RPMI8226 (cell line): ENCODE measurements at places on chromosomes 13 and 19.

- no peak for DNase-seq
Measured at GRCh38 chr13:37608750-37609339, 10.3 kb upstream of the POSTN start.

GRCh38 chr19:30437869-30438268 is 65.7 kb downstream of the ZNF536 start:
- no peak for DNase-seq

DNA sequence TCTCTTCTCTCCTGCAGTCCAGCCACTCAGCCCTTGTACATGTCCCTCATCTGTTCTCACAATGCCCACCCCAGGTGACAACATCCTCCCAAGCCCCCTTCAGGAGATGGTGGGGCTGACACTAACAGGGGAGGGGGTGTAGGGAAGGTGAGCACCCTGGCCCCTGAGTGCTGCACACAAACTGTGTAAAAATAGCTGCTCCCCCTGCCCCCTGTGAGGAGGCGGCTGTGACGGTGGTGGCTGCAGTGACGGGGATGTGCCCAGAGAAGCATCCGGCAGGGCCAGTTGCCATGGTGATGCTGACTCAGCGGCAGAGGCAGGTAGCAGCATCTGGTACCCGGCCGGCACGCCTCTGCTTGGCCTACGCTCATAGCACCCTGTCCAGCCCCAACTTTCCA is 13.0 kb upstream of the JUND start:
- peak; percentile 85 for DNase-seq

GRCh38 chr13:112719016-112719415 is 29.2 kb downstream of the ATP11A start:
- no peak for DNase-seq

DNA sequence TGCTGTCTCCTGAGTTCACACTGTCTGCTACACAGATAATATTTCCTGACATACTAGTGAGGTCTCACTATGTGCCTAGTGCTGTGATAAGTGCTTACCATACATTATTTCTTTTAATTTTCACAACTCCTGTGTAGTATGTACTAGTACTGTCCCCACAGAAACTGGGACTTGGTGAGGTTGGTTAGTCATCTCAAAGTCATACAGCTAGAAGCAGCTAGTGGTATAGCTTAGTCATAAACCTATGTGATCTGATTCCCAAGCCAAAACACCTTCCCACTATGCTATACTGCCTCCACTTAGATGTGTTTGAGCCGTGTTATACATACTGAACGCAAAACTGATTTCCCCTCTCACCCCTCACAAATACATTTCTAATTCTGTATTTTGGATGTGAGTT is 10.5 kb downstream of the MTMR6 start:
- DNase-seq = no peak

DNA sequence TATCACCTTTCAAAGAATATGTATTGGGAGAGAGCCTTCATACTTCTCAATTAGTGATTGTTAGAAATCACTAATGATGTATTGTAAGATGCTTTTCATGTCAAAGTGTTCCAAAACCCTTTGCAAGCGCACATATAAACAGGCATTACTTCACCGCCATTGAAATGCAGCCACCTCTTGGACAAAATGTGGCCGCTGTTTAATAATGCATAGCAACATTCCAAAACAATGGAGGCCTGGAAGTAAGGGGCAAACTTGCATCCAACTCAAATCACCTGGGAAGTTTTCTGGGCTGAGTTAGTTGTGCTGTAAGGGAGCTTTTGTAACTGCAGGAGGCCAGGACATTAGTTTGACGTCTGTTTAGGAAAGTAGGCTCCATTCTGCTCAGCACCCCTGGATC is 438.1 kb downstream of the FGF9 start:
- DNase-seq = no peak

GRCh38 chr19:9523885-9524474 is 14.5 kb downstream of the ZNF426 start:
- DNase-seq = no peak

DNA sequence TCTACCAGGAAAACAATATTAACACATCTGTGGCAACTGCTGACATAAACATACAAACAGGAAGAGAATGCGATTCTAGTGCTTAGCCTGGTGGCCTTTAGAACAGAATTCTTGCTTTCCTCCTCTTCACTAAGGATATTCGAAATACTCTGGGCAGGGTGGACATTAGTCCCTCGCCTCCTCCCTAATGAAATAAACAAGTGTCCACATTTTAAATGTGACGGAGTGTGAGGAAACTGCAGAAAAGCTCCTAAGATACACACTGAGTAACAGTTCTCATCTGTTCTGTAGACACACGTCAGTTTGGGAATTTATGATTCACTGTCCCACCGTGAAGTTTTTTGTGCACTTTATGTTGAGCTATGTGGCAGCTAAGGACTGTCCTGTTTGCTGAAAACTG is 639 bp downstream of the STARD13 start:
- no peak for DNase-seq

DNA sequence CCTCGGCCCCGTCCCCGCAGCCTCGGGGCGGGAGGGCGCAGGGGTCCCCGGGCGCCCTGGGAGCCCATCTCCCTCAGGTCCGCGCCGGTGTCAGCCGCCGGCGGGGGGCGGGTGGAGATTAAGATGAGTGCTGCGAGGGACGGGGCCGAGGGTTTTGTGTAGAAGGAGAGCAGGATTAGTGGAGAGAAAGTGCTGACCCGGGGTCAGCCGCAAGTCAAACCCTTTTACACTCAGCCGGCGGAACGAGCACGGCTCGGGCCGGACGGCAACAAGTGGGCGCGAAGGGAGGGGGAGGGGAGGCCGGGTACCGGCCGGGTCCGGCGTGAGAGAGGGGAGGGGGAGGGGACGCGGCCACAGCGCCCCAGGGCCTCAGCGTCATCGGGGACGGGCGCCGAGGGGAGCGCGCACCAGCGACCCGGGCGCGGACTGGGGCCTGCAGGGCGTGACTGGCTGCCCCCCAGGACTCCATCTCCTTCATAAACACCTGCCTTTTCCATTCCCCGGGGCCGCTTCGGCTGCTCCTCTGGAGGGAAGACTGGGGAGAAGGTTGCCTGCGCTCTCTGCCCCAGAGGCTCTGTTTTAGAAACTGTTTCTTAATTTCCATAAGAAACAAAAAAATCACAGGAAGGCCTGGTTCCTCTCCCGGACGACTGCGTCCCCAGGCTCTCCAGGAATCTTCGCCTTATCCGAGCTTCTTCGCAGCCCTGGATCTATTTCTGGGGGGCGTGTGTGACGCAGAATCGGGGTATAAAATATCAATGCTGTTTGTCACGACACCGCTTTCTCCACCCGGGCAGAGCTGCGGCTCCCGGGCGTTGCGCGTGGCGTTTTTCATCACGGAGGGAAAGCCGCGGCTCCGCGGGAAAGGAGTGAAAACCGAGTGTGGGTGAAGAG is 6.5 kb downstream of the SOX1 start:
- DNase-seq = no peak

DNA sequence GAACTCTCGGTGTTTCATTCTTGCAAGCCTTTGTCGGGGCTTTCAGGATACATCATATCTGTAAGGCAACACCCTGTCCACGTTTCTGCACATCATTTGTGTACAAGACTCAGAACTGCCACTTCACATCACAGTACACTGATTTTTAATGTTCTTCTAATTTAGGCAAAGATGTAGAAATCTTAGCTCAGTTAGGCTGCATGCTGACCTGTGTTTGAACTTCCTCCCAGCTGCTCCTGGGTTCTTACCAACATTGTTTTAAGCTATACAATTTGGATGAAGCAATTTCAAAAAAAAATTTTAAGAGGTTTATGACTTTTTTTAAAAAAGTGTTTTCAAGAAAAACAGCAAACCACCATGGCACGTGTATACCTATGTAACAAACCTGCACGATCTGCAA is 1047.9 kb upstream of the SLC10A2 start:
- no peak for DNase-seq

GRCh38 chr19:47019431-47020041 is at the start of gene NPAS1:
Gene NPAS1 (plus strand): TSS chr19:47019837. CDS start chr19:47021048, 1,211 bp downstream.
- DNase-seq = no peak

DNA sequence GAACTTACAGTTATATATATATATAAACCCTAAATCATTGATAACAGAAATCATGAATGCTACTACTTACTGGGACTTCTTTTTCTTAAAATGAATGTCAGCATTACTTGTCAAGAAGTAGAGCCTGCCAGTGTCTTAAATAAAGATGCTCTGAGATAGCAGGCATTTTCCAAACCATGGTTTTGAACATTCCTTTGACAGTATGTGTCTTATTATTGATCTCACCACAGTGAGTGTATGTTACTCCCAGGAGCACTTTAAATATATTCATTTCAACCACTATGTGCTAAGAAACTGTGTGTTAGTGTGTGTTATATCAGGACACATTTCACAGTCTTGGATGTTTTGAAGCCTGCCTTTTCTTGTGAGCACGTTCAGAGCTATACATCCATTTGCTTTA is 28.2 kb downstream of the TNFRSF19 start:
- DNase-seq = no peak

GRCh38 chr13:44306371-44307192 is 67.0 kb upstream of the SERP2 start:
- DNase-seq = no peak

DNA sequence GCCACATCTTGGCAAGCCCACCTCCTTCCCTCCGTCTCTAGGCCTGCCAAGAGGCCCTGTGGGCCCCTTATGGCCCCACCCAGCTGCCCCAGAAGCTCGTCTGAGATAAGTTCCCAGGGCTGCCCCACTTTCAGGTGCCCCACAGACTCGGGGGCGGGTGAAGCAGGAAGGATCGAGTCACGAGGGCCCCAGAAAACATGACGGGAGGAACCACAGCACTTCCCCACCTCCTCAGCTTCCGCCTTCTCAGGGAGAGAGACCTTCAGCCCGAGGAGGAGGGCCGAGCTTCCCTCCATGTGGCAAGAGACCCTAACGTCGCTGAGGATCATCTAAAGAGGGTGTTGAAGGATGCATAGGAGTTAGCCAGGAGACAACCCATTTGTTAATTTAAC is 4.5 kb upstream of the IL12RB1 start:
- DNase-seq = no peak

DNA sequence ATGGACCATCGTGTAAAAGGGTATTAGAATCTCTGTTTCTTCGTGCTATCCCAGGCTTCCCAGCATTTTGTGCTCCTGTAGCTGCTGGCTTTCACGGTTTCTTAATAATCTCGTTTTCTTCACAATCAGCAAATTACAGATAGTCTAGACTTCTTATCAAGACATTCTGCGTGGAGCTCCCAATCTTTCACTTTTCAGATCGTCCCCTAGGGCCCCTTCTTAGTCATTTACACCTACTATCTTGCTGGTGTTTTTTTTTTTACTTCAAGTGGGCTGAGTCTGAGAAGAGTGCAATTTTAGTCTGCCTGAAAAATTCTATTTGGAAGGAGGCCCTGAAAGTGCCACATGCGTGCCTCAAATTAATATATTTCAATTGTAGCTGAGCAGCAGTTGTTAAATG is 275.1 kb downstream of the SHISA2 start:
- no peak for DNase-seq

DNA sequence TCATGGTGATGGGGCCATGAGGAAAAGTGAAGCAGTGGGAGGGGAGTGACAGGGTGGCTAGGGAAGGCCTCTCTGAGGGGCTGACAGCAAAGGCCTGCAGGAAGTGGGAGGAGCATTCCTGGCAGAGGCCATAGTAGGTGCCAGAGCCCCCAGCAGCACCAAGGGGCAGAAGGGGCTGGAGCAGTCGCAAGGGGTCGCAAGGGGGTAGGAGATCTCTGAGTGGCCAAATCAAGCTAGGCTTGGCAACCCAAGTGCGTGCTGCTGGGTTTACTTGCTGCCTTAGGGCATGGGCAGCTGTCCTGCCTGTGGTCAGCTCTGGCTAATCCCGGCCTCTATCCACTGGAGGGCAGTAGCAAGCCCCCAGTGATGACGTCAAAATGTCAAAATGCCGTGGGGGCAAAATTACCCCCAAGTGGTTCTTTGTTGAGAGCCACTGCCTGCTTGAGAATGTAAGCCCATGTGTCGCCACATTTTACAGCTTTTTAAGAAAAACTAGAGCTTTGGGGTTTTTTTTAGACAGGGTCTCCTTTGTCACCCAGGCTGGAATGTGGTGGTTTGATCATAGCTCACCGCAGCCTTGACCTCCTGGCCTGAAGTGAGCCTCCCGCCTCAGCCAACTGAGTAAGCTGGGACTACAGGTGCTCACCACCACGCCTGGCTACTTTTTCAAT is 11.8 kb downstream of the CCDC97 start:
- no peak for DNase-seq

DNA sequence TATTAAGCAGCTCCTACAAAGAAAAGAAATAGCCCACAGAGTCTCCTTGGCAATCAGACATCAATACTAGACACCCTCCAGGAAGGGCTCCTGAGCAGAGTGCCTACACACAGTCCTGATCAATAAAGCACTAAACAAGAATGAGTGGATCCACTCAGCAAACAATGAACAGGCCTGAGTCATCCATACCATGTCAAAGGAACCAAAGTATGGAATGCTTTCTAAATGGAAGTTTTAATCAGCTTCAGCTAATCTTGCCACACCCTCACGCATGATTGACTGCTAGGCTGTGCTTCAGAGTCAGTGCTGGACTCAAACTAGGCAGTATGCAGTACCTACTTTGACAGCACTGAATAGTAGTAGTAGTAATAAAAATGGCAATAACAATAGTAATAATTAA is 392.7 kb upstream of the HTR2A start:
- no peak for DNase-seq

GRCh38 chr13:72437458-72437857 is 290.0 kb downstream of the MZT1 start:
- DNase-seq = no peak

DNA sequence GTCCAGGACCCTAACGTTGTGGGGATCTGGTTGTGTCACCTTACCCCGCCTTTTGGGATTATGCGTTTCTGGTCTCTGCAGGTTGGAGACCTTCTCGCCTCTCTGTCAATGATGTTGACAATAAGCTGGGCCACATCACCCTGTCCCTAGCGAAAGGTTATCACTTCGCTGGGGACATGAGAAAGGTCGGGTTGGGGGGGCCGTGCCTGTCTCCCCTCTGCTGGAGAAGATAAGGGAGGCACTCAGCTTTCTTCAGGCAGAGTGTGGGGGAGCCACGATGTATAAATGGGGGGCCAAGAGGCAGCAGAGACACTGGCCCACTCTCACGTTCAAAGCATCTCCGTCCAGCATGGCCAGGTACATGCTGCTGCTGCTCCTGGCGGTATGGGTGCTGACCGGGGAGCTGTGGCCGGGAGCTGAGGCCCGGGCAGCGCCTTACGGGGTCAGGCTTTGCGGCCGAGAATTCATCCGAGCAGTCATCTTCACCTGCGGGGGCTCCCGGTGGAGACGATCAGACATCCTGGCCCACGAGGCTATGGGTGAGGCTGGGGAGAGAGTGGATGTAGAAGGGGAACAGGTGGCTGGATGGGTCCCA is at the start of gene RLN3:
RLN3 (plus strand) TSS at position 293 of the 595 bp plus-strand sequence; CDS start at position 350, 57 bp downstream.
- DNase-seq = no peak

DNA sequence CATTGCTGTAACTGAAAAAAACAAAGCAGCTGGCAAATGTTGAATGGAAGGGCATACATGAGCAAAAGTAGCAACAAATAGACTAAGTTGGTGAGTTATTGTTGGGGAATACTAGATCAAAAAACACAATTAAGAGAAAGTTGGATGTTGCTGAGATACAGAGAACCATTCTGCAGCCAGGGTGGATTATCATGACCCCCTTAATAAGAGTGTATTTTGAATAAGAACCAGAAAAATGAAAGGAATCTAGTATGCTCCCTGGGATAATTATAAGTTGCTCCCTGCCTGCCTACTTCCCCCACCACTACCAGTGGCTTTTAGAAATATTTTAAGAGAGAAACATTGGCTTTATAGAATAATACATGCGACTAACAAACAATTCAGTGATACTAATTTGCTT is 14.5 kb upstream of the TRPC4 start:
- DNase-seq = no peak

- DNase-seq = no peak
Measured at GRCh38 chr13:75656425-75656989, 20.4 kb downstream of the LMO7 start.

GRCh38 chr19:11108746-11109145 is 19.5 kb downstream of the LDLR start:
- no peak for DNase-seq
